ENCODE measurements at places on chromosomes 4 and X. TPM values are rescaled to one million over a fixed set of nuclear protein-coding genes. Genes with fewer than 3 reads are reported as not detected.

Gene ZNF141
- polyA plus RNA-seq: 49.2 TPM

DNA sequence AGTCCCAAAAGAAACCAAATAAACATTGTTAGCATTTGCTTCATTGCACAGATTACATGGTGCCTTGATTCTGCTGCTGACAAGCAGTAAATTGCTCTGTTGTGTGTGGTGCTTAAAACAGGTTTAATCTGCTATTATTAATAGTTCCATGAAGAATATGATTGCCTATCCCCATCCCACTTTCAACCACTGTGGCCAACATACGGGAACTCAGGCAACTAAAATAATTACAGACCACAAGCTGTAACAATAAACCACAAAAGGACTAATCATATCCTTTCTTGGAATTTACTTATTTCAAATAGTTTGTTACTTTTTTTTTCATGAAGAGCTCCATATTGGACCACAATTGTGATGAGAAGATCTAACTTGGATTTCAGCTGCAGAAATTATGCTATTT lies 131.5 kb downstream of the PACRGL start:
- no peak for DNase-seq

DNA sequence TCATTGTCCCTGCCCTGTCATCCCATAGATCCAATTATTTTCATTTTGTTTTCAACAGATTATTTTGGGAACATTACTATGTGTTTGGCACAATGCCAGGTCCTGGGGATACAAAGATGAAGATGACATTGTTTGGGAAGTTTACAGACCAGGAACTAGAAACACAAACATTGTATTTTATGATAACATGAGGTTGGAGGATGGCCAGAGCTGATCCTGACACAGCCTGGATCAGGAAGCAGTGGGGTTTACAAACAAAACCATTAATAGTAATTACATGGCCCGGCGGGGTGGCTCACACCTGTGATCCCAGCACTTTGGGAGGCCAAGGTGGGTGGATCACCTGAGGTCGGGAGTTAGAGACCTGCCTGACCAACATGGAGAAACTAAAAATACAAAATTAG lies 29.9 kb downstream of the CLRN2 start:
- no peak for DNase-seq

Gene RXFP1
- polyA plus RNA-seq: 0.32 TPM

DNA sequence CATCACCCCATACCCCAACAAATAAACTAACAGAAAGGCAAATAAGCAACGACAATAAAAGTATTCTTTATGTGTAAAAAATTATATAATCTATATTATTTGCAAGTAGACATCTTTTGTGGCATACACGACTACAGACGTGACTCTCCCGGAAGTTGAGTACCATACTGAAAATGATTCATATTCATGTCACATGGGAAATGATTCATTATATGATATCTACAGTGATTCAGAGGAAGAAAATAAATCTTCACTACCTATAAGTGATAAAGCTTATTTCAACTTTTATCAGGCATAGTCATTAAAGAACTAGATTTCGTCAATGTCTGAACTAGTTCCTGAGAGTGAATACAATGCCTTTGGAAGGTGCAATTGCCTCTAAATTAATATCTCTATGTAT lies 4.6 kb upstream of the ANTXR2 start:
- DNase-seq: no peak

DNA sequence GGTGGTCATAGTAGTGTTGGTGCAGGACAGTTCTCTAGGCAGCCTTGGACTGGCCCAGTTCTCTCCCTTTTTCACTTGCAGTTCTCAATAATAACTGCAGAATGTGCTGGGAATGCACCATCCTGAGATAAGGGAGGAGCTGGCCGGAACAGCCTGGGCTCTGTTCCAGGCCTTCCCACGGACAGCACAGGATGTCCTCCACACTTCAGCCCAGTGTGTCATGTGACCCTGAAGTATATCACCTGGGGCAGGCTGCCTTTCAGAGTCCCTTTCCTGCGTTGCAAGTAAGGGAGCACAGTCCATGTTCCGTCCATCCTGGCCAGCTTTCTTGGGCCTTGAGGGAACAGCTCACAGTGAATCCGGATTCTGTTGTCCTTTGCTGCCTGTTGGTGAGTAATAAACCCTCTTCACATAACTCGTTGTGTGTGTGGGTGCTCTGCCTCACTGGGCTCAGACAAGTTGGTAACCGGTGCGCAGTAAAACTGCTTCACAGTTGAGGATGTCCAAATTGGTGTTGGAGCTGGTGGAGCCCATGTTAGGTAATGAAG lies 32.3 kb upstream of the BBS12 start:
- no peak for DNase-seq

DNA sequence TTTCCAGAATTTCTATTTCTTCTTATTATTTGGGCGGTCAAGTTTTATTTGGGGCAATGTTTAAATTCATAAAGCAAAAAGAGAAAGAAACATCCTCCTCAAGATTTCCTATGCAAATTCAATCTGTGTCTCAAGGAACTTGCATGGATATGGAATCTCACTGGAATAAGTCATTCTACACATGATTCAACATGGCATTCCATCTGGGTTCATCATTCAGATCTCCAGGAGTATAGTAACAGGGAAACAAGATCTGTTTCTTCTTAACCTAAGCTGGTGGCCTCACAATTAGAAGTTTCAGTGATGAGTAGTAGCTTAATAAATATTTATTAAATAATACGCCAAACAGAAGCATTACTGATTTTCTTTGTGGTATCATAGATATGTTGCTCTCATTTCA lies 19.8 kb downstream of the KLHL34 start:
- DNase-seq: no peak

- DNase-seq: no peak
Measured at GRCh38 chr4:87375719-87376291, 15.2 kb downstream of the HSD17B11 start.

DNA sequence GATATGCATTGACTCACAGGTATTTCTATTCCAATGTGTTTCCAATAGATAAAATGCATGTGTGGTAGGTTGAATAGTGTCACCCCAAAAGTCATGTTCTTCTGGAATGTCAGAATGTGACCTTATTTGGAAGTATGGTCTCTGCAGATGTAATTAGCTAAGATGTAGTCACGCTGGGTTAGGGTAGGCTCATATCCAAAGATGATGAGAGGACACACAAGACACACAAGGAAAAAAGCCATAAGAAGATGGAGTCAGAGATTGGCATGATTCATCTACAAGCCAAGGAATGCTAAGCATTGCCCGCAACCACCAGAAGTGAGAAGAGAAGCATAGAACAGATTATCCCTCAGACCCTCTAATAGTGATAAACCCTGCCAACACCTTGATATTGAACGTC lies 17.5 kb downstream of the ZNF330 start:
- no peak for DNase-seq

Gene GABRQ
- 1.8 TPM for polyA plus RNA-seq

DNA sequence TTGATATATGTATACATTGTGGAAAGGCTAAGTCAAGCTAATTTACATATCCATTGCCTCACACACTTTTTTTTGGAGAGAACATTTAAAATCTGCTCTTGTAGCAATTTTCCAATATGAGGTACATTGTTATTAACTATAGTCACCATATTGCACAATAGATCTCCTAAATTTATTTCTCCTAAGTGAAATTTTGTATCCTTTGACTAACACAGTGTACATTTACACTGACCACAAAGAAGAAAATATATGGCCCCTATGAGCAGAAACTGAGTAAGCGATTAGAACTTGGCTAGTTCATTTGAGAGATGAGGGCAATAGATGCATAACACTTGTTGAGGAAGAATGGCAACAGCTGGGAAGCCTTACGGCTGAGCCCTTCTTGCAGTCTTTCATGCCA lies 20.3 kb upstream of the GUCY1B1 start:
- DNase-seq: no peak

- no peak for DNase-seq
Measured at GRCh38 chrX:47228550-47229270, 4.1 kb upstream of the USP11 start.

Gene GLRB
- polyA plus RNA-seq: 13.2 TPM

GRCh38 chrX:100995469-100995868 lies 26.0 kb downstream of the ARL13A start:
- no peak for DNase-seq

Gene TBX22
- 4.2 TPM for polyA plus RNA-seq

DNA sequence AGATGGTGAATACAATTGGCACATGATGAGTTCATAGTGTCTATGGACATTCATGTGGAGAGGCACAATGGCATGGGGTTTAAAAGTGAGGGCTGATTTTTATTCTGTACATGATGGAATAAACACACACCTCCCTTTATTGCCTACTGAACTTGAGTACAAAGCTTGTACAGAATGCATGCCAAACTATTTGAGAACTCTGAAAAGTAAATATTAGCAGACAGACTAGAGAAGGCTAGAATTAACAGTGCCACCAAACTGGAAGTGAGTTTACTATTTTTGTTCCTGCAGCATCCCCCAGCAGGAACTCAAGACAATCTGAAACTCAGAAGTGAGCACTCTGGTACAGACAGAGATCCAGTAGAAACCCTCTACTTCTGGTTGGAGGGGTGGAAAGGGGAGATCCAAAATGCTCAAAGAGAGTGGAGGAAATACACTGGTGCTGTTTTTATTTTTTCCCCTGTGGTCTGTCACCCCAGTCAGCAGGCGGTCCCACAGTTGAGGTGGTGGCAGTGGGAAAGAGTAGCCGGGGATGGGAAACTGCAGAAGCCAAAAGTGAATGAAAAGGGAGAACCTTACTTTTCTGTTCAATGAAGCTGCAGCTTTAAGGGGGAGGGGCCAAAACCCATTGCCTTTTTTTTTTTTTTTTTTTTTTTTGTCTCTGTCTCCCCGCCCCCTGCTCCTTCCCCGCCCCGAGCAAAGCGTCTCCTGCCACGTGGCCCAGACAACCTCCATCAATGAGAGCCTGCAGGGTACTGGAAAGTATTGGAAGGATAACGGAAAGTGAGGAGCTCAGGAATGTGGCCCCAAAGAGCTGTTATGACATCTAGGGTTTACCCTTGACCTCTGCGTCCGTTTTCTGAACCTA lies 20.5 kb downstream of the AKAP4 start:
- no peak for DNase-seq

Gene SATL1
- polyA plus RNA-seq: 0.84 TPM

- no peak for DNase-seq
Measured at GRCh38 chrX:106898462-106898861, 4.7 kb downstream of the RIPPLY1 start.

- DNase-seq: no peak
Measured at GRCh38 chr4:130985371-130985770, 1889.4 kb downstream of the C4orf33 start.

GRCh38 chr4:81984746-81985145 lies 389.0 kb downstream of the HNRNPD start:
- no peak for DNase-seq

- no peak for DNase-seq
Measured at GRCh38 chr4:76801621-76802235, 96.2 kb downstream of the SOWAHB start.

DNA sequence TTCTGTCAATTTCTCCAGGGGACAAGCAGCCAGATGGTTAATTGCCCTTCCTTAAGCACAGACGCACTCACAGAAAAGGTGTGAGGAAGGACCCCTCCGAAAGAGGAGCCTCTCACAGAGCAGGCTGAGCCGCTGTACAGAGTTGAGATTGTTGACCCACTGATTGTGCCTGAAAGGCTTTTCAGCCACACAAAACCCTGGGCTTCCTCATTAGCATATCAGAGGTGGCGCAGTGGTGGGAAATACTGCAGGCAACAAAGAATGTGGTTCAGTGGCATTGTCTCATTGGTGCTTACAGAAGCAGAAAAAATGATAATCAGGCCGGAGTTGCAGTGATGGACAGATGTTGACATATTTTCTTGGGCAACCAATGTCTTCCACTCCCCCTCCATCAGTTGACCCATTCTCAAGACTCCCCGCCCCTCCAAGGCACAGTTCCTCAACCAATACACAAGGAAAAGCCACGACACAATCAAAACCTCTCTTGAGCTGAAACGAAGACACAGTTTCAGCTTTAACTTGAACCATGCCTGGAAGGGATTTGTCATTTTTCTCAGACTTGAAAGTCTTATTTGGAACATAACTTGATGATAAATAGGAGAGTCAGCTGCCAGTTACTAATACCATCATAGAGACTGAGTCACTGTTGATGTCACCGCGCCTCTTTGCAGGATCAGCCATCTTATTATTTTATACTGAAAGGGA lies 53.1 kb downstream of the ATXN3L start:
- no peak for DNase-seq

DNA sequence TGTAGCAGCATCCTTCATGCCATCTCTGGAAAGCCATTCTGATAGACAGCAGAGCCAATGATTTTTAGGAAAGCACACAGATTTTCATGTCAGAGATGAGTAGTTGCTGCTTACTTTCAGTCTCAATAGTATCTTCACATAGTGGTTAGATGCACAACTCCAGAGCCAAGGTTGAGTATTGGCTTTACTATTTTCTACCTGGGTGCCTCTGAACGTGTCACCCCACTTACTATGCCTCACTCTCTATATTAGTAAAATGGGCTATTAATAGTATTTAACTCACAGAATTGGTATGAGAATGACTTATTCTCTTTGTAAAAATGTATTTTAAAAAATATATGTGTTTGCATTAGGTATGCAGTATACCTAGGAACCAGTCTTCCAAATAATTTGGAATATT lies 108.8 kb upstream of the STIM2 start:
- DNase-seq: no peak

DNA sequence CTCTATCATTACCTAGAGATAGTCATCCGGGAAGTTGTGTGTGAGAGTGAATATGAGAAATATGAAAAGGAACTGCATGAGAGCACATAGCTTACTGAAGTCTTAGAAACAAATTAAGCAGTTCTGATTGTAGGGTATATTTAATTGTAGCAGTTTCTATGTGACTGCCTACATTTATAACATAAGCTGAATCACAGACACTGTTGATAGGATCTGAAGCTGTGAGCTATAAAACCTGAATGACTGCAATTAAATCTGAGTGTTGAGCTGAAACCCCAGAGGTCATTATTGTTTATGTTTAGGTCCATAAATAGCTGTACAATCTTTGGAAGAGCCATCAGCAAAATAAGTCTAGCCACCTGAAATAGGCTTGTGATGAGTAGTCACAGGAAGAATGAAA lies 210.1 kb upstream of the CXCL13 start:
- no peak for DNase-seq

DNA sequence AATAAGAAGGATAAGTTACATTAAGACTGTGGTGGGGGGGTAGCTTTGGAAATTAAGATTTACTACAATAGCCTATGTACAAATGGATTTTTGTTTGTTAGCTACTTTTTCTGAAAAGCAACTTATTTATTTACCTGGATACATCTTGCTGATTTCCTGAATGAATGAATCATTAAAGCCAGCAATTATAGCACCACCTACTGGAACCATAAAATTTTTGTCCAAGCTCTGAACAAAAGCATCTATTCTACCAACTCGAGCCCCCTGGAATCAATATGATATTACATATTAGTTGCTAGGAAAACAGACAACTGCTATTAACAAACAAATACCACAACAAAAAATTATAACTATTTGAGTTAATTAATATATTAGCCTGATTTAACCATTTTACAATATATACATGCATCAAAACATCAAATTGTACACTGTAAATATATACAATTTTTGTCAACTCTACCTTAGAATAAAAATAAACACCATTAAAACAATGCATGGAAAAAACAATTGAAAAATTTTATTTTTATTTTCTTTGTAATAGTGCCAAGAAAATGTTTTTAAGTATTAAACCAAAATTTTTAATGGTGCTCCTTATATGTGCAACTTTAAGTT lies 15.3 kb downstream of the SEPSECS start:
- peak; percentile 49 for DNase-seq
